ENCODE measurements at places on chromosomes 1 and 21. TPM values are rescaled to one million over a fixed set of nuclear protein-coding genes. Genes with fewer than 3 reads are reported as not detected.

Gene ARHGEF16
- 0.81 TPM for polyA plus RNA-seq

Gene RAB42
- polyA plus RNA-seq: 7.0 TPM

Gene RRP1
- 20.3 TPM for polyA plus RNA-seq

Gene SLC9C2
- not detected for polyA plus RNA-seq

Gene MXRA8
- polyA plus RNA-seq: 73.1 TPM

Gene ADGRB2
- 17.6 TPM for polyA plus RNA-seq

Gene ADAMTSL4
- 65.4 TPM for polyA plus RNA-seq

Gene CTSE
- 0.37 TPM for polyA plus RNA-seq
